ENCODE measurements at places on chromosomes 12 and 14. TPM values are rescaled to one million over a fixed set of nuclear protein-coding genes. Genes with fewer than 3 reads are reported as not detected.

- no peaks in the 10 kb centered on the region for H3K4me1 ChIP-seq
- no peak for DNase-seq
- H3K4me3 ChIP-seq: no peak overlapping the region
These were observed 8.9 kb downstream of the FANCM start for GRCh38 chr14:45144658-45145057.

- H3K27ac ChIP-seq: no peak overlapping the region
- H3K4me1 ChIP-seq: no peaks in the 10 kb centered on the region
- no peak overlapping the region for H3K4me3 ChIP-seq
- no peaks in the 10 kb centered on the region for H3K36me3 ChIP-seq
These were observed 51.7 kb upstream of the BCL11B start for GRCh38 chr14:99323603-99324185.

STX2 gene
- total RNA-seq: 22.5 TPM

MYH7 gene
- not detected for total RNA-seq

DNA sequence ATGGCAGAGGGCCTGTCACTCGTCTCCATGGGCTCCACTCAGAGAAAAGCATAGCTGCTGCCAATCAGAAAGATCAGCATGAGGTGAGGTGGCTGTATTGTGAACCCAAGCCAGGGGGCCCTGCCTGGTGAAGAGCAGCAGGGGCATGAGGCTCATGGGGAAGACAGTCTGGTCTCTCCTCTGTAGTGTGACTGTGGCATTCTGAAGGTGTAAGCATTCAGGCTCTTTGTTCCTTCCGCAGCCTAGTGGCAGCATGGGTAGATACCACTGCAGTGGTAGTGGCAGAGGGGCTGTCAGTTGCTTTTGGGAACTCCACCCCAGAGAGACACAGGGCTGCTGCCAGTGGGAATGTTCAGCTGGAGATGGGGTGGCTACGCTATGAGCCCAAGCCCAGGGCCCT, 5.1 kb upstream of the CLEC4D start:
- no peaks in the 10 kb centered on the region for H3K36me3 ChIP-seq
- H3K4me3 ChIP-seq: no peak overlapping the region
- H3K27me3 ChIP-seq: no peaks in the 10 kb centered on the region
- H3K4me1 ChIP-seq: no peaks in the 10 kb centered on the region
- DNase-seq: no peak
- H3K27ac ChIP-seq: no peak overlapping the region

PTHLH gene
- total RNA-seq: 4.3 TPM

COPZ1 gene
- total RNA-seq: 95.9 TPM

- DNase-seq: no peak
- H3K27me3 ChIP-seq: no peaks in the 10 kb centered on the region
- H3K4me3 ChIP-seq: peak overlapping the region; percentile 77
- no peak overlapping the region for H3K27ac ChIP-seq
- peaks cover 1% of the 10 kb centered on the region for H3K4me1 ChIP-seq
These were observed 1.2 kb downstream of the GNPNAT1 start for GRCh38 chr14:52790011-52790755.
